ENCODE measurements at places on chromosomes 16 and 17. TPM values are rescaled to one million over a fixed set of nuclear protein-coding genes. Genes with fewer than 3 reads are reported as not detected.

Gene CBX4
- total RNA-seq: 24.7 TPM

Gene NPTX1
- 10.1 TPM for total RNA-seq

Gene NOD2
- total RNA-seq: not detected

Gene HAS3
- 0.08 TPM for total RNA-seq

Gene AOC3
- total RNA-seq: 1.5 TPM

Gene METTL23
- 37.9 TPM for total RNA-seq

Gene HSF5
- total RNA-seq: not detected

Gene PRR14
- 27.5 TPM for total RNA-seq

Gene FBXW10B
- 0.13 TPM for total RNA-seq

Gene SMIM36
- total RNA-seq: not detected

Gene KRT33A
- not detected for total RNA-seq

Gene HIGD1B
- not detected for total RNA-seq

Gene ACD
- 27.3 TPM for total RNA-seq

Gene TMEM114
- total RNA-seq: not detected

Gene OTOA
- not detected for total RNA-seq

Gene LIMD2
- total RNA-seq: 39.3 TPM

Gene ACAP1
- total RNA-seq: 2.7 TPM

Gene SCNN1B
- not detected for total RNA-seq

Gene RCVRN
- not detected for total RNA-seq

Gene MAP2K3
- 22.4 TPM for total RNA-seq

Gene CD300LG
- not detected for total RNA-seq

Gene GPRC5C
- total RNA-seq: 6.7 TPM

Gene TEX19
- total RNA-seq: not detected

Gene CEMP1
- not detected for total RNA-seq

Gene SMTNL2
- 10.9 TPM for total RNA-seq

Gene RPS2
- total RNA-seq: 6,799 TPM

Gene ENPP7
- not detected for total RNA-seq

Gene MARCHF10
- total RNA-seq: not detected

Gene TMEM204
- total RNA-seq: 15.6 TPM

Gene DLG4
- 11.8 TPM for total RNA-seq

Gene TSEN54
- total RNA-seq: 13.6 TPM
